Stimulated activated CD4-positive, alpha-beta T cell treated with anti-CD3 and anti-CD28 coated beads, Interleukin-1b, Interleukin-23, amount 100 ng/mL, for 1 hour (primary cell): ENCODE measurements at places on chromosomes 4 and X.

DNA sequence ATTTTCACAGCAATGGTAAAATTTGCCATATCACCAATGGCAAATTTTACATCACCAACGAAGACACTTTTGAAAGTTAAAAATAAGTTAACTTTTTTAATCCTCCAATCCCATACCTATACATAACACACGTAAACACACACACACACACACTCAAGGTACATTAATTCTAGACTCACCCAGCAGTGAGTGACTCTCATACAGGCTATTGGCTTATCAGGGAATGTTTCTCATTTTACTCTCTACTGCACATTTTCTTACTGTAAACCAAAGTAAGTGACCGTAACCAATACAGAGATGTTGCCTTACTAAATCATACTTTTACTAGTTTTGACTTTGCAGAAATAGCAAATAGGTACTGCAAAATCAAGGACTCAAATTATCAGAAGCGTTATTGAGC lies 2.3 kb downstream of the VEGFC start:
- DNase-seq = no peak

DNA sequence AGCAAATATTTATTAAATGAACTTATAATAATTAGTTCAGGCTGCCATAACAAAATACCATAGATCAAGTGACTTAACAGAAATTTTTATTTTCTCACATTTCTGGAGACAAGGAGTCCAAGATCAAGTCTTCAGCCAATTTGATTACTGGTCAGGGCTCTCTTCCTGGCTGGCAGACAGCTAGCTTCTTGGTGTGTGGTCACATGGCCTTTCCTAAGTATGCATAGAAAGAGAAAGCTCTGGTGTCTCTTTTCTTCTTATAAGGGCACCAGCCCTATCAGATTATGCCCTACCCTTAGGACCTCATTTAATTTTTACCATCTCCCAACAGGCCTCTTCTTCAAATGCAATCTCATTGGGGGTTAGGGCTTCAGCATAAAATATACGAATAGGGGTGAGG lies 438.5 kb upstream of the INTU start:
- no peak for DNase-seq

DNA sequence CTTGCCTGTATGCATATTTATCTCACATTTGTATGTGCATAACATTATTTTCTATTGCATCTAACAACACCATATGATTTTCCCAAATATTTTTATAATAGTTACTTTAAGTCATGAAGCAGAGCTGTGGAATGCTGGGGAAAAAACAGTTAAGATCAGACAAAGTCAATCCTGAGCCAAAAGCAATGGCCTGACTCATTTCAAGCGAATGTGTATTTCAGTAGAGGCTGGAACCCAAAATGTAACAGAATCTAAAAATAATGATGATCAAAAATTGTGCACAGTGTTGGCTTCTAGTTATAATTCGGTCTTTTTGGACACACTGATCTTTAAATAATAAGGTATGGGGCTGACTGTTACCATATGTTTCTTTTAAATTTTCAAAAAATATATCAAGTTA lies 516.2 kb upstream of the ADGRL3 start:
- DNase-seq = no peak

DNA sequence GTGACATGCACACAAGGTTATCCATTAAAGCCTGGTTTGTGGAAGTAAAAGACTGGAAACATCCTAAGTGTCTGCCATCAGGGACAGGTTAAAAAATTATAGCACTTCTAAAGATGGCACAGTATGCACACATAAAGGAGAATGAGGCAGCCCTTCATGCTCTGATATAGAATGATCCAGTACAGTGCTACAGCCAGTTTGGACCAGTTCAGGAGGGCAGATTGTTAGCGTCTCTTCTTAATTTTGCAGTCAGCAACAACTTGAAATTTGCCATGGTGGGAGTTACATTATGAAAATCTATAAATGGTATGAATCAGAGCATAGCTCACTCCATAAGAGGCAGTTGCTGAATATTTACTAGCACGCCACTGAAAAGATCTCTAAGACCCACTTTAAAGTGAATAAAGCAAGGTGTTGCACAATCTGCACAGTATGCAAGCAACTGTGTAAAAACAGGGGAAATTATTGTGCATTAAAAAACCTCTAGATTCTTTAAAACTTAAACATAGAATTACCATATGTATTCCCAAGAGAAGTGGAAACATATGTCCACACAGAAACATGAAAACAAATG lies 20.3 kb upstream of the SOD3 start:
- no peak for DNase-seq

GRCh38 chr4:153075836-153076518 lies 128.3 kb upstream of the TRIM2 start:
- DNase-seq = no peak

DNA sequence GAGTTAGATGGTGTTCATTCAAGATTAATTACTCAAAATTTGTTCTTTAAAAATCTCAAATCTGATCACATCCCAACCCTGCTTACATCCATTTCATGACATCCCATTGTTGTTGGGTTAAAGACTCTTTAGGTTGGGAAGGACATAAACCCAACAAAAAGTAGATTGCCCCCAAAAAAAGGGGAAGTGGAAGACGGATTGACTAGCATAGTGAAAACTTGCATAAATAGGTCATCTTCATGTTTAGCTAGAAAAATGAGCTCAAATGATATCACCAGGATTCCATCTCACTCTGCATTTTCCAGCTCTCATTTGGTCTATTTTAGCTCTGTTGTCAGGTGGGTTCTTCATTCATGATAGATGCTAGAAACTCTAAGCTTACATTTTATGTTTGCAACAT lies 18.5 kb upstream of the TET2 start:
- DNase-seq = no peak

GRCh38 chr4:117264072-117264471 lies 178.7 kb upstream of the TRAM1L1 start:
- no peak for DNase-seq

- DNase-seq = no peak
Measured at GRCh38 chr4:8698341-8699062, 105.9 kb downstream of the CPZ start.

- DNase-seq = no peak
Measured at GRCh38 chr4:27764526-27764837, 903.8 kb downstream of the STIM2 start.

DNA sequence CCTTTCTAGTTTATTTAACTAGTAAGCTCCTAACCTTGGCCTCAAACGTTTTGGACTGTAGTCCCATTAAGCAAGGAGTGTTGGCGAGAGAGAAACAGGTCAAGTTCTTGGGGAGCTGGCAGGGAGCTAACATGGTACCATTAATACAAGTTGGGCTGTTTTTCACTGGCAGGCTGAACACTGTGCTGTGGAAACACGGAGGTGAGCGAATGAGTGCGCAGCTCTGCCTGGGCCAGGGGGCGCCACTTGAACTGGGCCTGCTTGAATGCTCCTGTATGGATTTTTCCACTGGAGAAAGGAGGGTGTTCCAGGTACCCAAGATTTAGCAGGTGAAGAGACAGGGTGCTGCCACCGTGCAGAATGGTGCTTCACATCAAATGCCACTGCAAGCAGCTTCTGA lies 7.4 kb upstream of the SMS start:
- no peak for DNase-seq

GRCh38 chrX:23797371-23798128 lies 14.6 kb downstream of the SAT1 start:
- DNase-seq = no peak

DNA sequence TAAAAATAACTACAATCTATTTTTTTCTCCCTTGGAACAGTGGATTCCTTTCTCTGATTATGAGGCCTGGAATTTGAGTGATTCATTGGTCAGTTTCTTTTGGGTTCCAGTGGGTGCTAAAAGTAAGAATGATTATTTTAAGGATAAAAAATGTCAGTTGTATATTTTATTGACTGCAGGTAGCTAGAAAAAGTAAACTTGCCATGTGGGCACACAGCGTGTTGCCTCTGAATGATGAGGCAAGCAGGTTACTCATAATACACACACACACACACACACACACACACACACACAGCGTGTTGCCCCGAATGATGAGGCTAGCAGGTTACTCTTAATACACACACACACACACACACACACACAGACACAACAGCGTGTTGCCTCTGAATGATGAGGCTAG lies 13.8 kb downstream of the GALNT7 start:
- DNase-seq = no peak

- DNase-seq = peak; percentile 29
Measured at GRCh38 chr4:68373513-68373912, 23.6 kb upstream of the YTHDC1 start.
